Stimulated activated naive CD4-positive, alpha-beta T cell (primary cell): ENCODE measurements at places on chromosomes 12 and 14.

GRCh38 chr12:42735861-42736361 is 146.4 kb upstream of the PRICKLE1 start:
- no peak for DNase-seq

- DNase-seq = peak; percentile 70
Measured at GRCh38 chr12:25241167-25242020, 9.3 kb downstream of the KRAS start.

- DNase-seq = no peak
Measured at GRCh38 chr12:54058128-54058768, 4.6 kb downstream of the HOXC4 start.

GRCh38 chr12:8057839-8058238 is 8.3 kb downstream of the C3AR1 start:
- no peak for DNase-seq

DNA sequence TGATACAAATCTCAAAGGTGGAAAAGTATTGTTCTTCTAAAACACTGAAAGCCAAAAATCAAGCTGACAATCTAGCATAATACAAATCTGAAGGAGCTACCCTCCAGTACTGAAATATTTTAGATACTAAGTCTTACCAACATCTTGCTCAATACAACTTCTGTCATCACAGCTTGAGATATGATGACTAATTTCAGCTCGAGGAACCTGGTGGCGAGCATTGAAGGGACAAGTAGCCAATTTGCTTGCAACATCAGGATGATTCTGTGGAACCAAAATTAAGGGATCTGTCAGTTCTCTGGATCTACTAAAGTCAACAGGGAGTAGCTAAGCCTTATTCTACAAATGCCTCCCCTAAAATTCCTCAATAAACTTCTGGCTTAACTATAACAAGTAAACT is 10.4 kb downstream of the GTSF1 start:
- DNase-seq = no peak

DNA sequence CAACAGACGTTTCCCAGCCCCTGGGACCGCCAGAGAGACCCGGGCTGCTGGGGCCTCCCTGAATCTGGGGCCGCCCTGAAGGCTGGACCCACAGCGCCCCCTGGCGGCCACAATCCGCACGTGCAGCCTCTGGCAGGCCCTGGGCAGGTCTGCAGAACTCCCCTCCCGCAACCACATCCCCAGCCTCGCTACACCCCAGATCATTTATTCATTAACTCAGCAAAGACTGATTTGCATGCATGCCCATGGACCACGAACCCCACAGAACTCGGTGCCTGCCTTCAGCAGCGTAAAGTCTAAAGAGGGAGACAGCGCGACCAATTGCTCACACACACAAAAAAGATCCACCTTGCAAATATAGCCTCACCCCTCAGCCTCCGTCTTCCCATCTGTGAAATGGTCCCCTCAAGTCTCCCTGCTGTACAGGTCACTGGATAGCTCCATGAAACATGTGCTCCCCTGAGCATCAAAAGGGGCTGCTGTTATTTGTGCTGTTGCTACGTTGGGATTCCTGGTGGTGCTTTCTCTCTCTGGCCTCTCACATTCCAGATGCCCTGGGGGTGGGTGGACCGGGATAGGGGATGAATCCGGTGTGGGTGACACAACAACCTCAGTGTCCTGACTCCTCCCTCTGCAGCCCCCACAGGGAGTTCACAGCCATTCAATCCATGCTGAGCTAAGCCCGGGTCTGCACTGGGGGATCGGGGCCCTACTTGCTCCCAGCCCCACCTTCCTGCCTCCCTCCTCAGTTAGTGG is 96.4 kb downstream of the SCARB1 start:
- DNase-seq = peak; percentile 71

DNA sequence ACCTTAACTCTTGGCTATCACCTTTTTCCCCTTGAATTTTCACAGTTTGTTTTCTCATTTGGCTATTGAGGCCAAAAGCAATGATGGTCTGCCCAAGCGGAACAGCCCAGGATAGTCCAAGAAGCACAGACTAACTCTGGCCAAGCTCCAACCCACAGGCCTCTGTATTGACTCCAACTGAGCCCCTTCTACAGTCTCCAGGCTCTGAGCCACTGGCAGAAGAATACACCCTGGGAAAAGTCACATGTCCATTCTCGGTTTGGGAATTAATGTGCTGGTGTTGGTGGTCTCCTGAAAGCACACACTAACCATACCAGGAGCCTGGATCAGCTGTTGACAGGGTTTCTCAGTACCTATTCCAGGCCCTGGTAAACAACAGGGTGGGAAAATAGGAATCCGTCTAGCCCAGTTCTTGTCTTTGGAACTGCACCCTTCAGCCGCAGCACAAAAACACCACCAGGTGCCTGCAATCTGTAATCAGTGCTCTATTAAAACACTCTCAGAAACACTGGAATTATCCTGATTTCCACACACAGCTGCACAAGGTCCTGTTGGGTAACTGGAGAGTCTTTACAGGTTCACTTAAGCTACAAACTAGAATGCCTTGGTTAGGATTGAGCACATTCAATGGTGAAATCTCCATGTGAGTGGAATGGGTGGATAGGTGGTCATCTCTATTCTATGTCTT is 63.6 kb downstream of the STXBP6 start:
- no peak for DNase-seq
